ENCODE measurements at places on chromosomes 12 and 14.

DNA sequence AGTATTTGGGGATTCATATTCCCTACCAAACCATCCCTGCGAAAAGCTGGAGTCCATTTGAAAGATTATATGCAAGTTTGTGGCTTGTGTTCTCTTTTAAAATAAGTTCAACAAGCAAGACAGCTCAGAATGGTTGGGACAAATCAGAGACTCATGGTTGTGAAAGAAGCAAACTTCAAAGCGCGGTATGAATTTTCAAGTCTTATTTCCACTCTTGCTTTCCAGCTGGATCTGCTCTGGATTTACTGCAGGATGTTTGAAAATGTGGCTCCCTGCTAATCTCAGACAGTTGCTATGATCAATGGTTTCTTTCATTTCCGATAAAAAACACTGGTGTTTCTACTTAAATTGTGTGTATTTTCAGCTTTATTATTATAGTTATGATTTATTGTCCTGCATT lies 477.5 kb downstream of the RAD51B start:
- DNase-seq: no peak

- DNase-seq: no peak
These were observed 43.9 kb downstream of the SERPINA3 start for GRCh38 chr14:94656043-94656442.

- DNase-seq: no peak
These were observed 101.3 kb downstream of the TMEM121 start for GRCh38 chr14:105627701-105628100.

DNA sequence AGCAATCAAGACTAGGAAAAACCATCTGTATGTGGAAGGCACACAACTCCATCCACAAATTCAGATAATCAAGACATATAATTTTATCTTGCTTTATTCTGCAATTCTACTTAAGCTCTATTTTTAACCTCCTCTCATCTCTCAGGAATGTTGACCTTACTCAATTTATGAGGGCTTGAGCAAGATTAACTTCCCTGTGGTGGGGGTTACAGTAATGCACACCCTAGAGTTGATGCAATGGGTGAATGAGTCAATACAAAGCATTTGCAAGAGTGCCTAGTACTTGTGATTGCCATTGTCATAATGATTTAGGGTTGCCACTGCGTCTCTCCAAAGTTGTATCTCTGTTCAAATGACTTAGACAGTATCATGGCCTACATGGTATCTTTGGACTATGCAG lies 1598.4 kb upstream of the TMEM132C start:
- DNase-seq: no peak

- no peak for DNase-seq
These were observed 134.6 kb downstream of the OTOGL start for GRCh38 chr12:80233926-80234325.

DNA sequence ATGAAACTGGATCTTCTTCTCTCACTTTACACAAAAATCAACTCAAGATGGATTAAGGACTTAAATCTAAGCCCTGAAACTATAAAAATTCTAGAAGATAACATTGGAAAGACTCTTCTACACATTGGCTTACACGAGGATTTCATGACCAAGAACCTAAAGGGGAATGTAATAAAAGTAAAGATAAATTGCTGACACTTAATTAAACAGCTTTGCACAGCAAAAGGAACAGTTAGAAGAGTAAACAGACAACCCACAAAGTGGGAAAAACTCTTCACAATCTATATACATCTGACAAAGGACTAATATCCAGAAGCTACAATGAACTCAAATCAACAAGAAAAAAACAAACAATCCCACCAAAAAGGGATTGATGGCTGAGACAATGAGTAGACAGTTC lies 74.4 kb downstream of the BLTP3B start:
- no peak for DNase-seq

- no peak for DNase-seq
These were observed 46.3 kb upstream of the CERS5 start for GRCh38 chr12:50213439-50213838.

- DNase-seq: no peak
These were observed 5.5 kb upstream of the KRT8 start for GRCh38 chr12:52910248-52910883.

DNA sequence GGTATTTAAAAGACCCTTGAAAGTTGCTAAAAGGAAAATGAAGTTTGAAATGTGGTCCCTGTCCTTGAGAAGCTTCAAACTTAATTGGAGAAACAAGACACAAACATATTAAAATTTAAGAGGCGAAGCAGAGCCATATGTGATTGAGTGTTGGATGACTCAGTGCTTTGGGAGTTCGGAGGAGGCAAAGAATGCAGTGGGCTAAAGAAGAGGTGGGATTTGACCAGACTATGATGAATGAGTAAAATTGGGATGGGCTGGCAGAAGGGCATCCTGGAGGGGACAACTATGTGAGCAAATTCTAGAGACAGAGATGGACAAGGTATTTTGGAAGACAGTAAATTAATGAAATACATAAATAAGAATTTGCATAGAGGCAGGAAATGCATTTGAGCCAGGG lies 358.6 kb downstream of the EGLN3 start:
- DNase-seq: no peak

DNA sequence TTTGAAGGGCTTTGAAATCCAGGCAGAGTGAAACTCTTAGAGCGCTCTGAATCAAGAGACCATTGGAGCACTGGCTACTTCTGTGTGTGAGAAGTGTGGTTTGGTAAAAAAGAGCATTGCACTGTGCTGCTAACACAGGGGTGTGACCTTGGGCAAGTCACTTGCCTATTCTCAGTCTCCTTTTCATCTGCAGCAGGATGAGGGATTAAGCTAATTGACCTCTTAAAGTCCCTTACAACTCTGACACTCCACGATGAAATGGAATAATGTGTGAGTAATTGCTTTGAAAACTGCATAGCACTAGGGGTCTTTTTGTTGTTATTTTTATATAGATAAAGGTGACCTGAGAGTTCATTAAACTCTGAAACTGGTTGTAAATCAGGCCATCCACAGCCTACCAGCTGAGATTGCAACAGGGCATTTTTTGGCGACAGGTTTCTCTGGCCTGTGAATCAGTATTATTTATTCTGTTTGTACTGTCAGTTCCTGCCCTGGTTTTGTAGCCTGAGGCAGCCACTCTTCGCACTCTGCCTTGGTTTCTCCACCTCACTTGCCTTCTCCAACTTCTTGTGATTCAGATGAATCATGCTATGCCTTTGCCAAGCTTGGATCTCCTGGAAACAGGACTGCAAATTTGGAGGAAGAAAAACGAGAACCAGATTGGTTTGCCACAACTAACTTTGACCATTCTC lies 159.9 kb upstream of the PARP11 start:
- DNase-seq: no peak

DNA sequence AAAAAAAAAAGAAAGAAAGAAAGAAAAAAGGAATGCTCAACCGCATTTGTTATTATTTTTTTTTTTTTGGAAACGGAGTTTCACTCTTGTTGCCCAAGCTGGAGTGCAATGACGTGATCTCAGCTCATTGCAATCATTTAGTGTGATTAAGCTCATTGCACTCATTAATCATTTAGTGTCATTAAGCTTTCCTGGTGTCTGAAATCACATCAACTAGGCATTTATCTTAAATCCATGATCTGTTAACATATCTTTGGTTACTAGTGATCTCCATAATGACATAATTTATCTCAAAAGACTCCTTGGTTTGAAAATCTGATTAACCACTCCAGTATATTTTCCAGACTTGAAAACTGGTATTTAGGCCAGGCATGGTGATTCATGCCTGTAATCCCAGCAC lies 26.3 kb downstream of the ETFBKMT start:
- no peak for DNase-seq

DNA sequence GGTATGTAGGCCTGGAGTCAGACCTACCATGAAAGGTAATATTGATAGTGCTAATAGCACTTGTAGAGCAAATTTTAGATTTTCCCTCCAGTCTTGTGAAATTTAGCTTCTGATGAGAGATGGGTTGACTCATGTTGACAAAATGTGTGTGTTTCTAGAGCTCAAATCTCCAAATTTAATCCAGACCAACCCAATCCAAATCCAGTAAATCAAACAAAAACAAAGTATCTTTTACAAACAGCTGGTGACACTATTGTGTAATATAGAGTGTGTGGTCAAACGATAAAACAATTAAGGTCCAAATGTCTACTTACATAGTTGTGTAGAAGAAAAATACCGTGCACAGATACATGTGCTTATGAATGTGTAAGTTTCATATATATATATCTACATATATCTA lies 63.4 kb upstream of the KITLG start:
- DNase-seq: no peak

GRCh38 chr14:99316281-99317163 lies 44.5 kb upstream of the BCL11B start:
- peak; percentile 19 for DNase-seq

DNA sequence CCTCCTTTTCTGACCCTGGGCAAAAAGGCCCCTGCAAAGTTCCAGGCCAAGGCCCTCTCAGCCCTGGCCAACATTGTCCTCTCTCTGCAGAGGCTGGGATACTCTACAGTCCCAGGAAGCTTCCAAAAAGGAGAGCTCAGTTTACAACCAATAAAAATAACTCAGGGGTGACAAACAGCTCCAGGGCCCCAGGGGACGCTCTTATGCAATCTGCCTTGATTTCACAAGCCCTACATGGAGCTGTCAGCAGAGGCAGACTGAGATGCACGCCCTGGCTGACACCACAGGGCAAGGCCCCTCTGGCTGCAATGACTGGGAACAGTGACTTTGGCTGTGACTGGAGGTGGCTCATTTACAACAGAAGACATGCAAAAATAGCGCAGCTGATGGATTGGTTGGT lies 129.0 kb upstream of the MED13L start:
- peak; percentile 95 for DNase-seq

DNA sequence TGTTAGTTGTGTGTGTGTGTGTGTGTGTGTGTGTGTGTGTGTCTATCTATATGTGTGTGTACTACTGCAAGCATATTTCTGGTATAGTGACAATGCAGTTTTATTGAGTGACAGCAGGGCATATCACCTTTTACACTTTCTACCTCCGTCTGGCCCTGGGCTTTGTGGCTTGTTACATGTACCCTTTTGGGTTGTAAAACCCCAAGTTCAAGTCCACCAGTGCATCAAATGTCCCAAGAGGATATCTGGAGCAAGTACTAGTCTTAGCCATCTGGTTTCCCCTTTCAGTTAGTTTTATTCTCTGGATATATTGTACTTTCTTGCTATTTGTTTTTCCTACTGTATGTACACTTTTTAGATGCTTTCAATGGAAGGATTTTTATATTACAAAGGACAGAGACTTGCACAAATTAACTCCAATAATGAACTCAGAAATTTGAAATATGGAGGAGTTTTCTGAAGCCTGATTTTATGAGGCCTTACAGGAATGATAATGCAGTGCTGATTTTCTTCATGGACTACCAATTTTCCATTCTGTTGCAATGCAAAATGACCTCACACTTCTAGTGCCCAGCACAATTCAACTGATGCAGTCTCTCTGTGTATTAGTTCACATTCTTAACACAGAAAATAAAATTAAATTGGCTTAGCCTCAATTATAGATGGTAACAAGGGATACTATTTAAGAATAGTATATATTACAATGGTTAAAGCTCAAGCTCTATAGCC lies 29.1 kb downstream of the SLC16A7 start:
- no peak for DNase-seq

DNA sequence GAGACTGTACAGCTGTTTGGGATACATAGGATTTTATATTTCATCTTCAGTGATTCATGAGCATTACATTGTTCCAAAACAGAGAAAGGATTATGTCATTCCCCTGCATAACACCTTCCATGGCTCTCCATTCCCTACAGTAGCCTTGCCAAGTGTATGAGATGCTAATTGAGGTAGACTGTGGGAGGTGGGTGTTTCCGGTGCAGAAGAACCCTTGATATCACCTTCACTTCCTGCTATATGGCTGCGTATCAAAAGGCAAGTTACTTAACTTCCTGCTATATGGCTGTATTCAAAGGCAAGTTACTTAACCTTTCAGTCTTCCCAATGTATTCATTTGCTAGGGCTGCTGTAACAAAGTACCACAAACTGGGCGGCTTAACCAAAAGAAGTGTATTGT lies 11.2 kb downstream of the FAR2 start:
- no peak for DNase-seq

GRCh38 chr12:28629691-28630090 lies 439.4 kb downstream of the CCDC91 start:
- DNase-seq: no peak

DNA sequence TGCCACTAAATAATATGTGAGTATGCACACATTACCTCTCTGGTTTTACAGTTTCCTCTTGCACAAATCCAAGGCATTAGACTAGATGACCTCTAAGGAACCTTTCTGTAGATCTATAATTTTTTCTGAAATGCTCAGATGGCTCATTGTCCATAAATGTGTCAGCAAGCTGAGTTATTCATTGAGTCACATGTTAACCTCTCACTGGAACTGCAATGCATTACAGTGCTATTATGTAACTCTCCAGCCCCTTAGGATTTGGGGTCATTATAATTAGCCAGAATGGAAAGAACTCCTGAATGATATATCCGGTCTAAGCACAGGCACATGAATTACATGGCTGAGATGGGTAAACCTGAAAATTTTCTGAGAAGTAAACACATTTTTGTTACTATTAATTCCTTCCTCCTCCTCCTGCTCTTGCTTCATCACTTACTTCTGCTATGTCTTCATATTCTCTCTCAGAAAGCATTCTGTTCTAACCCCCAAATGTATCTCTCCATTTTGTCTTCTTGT lies 20.3 kb upstream of the DRAM1 start:
- peak; percentile 55 for DNase-seq

- DNase-seq: no peak
These were observed 100.6 kb downstream of the DACT1 start for GRCh38 chr14:58738189-58738836.

DNA sequence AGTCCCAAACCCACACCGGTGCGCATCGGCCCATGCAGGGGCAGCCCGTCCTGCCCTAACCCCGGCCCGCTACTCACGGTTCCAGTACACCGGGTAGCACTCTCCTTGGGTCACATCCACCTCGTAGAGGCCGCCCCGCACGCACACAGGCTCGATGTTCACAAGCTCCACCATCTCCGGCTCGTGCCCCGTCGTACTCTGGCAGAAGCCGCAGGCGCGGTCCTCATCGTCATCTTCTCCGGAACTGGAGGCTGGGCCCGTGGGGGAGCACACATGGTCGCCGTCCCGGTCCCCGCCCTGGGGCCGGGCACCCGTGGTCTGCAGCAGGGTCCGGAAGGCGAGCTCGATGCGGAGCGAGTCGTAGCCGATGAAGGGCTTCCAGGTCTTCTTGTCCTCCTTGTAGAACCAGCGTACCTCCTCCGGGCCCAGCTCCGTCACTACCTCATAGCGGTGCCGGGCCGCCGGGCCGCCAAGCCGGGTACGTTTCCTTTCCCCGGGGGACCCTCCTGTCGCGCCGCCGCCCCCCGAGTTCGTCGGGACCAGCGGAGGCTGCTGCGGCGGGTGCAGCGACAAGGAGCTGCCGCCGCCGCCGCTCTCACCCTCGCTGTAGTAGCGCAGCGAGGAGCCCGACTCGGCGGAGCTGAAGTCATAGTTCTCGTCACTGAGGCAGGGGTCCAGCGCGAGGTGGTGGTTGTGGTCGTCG lies 788 bp downstream of the DDHD1 start:
- peak; percentile 74 for DNase-seq

GRCh38 chr12:108446766-108447165 lies 68.3 kb upstream of the FICD start:
- DNase-seq: peak; percentile 37

GRCh38 chr12:45503899-45504298 lies 225.6 kb upstream of the ARID2 start:
- DNase-seq: no peak

- no peak for DNase-seq
These were observed 336.0 kb downstream of the CEP128 start for GRCh38 chr14:80605536-80605935.
